CD4-positive, alpha-beta T cell treated with Interleukin-10 for 1 hour (primary cell): ENCODE measurements at places on chromosomes 7 and 10.

- DNase-seq, result no peak
These were observed 38.4 kb upstream of the PSAP start for GRCh38 chr10:71889388-71889987.

DNA sequence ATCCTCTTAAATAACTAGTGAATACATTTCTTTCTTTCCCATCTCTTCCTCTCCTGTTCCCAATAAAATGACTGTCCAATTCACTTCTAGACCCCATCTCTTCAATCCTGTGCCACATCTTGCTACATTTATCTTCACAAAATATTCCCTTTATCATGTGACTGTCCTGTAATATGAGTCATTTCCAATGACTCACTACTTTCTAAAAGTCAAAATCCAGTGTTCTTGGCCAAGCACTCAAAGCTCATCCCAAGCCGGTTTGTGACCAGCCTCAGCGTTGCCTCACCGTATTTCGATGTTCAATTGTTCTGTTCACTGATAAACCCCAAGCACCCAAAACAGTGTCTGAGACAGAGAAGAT is 104.7 kb downstream of the PARD3 start:
- DNase-seq, result no peak

- no peak for DNase-seq
These were observed 272.2 kb upstream of the NFE2L3 start for GRCh38 chr7:25879799-25880198.

DNA sequence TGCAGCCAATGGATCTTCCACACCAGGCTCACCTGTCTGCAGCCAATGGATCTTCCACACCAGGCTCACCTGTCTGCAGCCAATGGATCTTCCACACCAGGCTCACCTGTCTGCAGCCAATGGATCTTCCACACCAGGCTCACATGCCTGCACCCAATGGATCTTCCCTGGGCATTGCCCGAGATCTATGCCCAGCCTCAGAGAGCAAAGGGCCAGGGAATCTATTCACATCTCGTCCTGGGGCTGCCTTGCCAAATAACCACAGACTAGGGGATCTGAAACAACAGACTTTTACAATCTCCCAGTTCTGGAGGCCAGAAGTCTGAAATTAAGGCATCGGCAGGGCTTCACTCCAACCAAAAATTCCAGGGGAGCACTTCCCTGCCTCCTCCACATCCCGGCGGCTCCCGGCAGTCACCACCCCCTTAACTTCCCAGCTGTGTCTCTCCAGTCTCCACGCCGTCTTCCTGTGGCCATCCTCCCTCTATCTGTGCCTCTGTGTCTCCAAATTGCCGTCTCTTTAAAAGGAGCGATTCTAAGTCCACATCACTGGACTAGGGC is 92.4 kb upstream of the PPP2R2D start:
- DNase-seq, result no peak

DNA sequence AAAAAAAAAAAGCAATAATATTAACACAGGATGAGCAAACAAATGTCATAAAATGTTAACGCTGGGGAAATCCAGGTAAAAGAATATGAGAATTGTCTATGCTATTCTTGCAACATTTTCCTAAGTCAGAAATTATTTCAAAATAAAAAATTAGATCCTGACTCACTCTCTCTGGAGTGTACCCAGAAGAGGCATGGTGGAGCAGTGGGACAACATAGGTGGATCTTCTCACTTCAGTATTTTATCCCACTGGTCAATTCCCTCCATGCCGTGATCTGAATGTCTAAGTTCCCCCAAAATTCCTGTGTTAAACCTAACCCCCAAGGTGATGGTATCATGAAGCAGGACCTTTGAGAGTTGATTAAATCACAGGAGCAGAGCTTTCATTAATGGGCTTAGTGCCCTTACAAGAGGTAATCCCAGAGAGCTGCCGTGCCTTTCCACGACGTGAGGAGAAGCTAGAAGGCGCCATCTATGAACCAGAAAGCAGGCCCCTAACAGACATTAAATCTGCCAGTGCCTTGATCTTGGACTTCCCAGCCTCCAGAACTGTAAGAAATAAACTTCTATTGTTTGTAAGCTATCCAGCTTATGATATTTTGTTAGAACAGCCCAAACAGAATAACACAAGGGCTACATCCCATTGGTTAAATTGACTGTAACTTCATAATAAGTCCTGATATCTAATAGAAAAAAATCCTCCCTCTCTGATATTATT is 35.2 kb downstream of the USP6NL start:
- DNase-seq, result no peak

GRCh38 chr7:148665221-148665620 is 33.5 kb upstream of the CUL1 start:
- no peak for DNase-seq

DNA sequence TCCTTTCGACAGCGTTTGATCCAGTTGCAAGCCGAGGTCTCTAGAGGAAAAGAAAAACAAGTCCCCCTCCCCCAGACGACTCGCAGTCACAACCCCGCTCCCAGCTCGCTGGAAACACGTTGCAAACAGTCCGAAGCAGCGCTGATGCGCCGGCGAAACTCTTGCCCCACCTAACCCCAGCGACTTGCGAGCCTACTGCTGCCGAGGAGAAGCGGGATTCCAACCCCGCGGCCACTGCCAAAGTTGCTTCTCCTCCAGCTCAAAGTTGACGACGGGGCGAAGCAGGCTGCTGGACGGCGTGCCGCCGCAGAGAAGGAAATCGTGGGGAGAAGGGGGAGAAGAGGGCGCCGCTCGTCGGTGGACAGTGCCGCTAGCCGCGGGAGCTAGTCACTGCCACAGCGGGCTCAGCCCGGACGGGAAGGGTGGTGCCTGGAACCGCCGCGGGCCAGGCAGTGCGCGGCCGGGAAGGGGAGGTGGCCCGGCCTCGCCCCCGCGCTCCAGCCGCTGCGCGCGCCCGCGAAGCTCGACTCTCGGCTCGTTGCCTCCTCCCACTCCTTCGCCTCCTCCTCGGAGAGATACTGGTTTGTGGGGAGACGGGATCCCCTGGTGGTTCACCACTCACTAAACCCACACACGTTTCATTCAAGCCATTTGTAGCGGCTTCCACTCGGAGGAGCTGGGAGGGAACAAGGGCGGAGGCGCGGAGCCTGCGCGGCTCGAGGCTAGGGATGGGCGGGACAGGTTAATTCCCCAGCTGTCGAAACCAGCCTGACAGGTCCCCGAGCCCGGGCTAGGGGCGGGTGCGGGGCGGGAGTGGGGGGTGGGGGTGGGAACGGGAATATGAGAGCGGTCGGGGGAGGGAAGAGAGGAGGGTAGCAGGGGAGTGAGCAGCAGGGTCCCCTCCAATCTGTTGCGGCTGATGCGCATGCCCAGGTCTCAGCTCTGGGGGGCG is at the start of gene GPR37:
TSS of gene GPR37 (minus strand) at position 392 of the 952 bp plus-strand sequence. CDS start 816 bp downstream, outside the sequence.
- peak; percentile 1 for DNase-seq

DNA sequence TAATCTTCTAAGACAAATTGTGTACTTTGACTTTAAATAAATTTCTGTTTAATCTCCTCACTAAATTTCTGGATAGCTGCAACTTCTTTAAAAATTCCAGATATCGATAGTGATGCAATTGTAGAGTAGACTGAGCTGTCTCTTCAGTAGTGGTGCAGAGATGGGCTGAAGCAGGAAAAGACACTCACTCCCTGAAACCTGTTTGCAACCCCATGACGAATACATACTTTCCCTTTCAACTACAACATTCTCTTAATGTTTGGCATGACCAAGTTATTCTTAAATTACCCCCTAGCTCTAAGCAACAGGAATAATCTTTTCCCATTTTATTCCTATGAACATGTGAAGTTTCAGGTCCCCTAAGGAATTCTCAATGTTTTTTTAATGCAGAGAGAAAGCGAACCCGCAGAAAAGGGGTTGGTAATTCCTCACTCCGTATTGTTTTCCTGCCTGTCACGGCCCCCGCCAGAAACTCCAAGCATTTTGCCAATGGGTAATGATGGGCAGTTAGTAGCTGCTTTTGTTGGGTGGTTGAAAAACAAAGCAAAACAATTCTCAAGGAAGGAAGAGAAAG is 1.3 kb downstream of the THSD7A start:
- DNase-seq, result no peak

GRCh38 chr7:156612930-156613329 is 27.6 kb upstream of the RNF32 start:
- DNase-seq, result peak; percentile 81

- DNase-seq, result no peak
These were observed 37.9 kb downstream of the ELFN1 start for GRCh38 chr7:1707756-1708595.

GRCh38 chr7:130927564-130927963 is 193.6 kb upstream of the KLF14 start:
- DNase-seq, result no peak

DNA sequence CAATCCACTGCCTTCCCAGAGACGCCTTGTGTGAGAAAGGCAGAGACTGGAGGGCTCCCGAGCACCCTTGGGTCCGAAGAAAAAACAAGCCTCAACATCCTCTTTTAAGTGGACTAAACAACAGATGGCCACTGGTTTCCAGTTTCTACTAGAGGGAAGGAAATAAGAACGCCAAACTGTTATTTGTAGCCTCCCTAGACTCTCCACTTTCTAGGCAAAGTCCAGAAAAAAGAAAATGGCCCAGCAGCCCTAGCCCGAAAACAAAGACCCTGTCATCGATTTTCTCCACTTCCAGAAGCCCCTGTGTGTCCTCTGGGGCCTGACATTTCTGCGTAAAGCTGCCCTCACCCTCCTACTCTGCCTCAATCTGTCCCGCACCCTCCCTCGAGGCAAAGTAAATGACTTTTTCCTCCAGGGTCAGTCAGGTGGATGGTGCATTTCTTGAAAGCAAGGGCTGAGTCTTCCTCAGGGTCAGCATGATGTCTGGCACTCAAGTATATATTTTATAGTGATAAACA is 6.0 kb downstream of the RGS10 start:
- no peak for DNase-seq

DNA sequence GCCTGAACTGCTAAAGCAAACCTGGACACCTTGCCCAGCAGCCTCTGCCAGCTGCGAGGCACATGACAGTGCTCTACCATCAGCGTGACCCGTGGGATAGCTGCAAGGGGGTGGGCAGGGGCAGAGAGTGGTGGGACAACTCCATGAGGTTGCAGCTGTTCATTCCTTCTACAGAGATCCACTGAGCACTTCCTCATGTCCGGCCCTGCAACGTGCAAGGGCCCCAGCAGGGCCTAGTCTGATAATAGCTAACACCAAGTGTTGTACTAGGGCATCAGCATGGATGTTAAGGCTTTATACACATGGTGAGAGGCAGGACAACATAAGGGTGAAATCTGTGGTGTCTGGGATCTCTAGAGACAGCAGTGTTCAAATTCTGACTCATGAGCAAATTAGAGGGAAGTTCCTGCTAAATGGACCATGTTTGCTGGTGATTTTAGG is 14.3 kb downstream of the NOD1 start:
- no peak for DNase-seq

GRCh38 chr7:74619235-74619860 is 38.2 kb upstream of the GTF2I start:
- no peak for DNase-seq

DNA sequence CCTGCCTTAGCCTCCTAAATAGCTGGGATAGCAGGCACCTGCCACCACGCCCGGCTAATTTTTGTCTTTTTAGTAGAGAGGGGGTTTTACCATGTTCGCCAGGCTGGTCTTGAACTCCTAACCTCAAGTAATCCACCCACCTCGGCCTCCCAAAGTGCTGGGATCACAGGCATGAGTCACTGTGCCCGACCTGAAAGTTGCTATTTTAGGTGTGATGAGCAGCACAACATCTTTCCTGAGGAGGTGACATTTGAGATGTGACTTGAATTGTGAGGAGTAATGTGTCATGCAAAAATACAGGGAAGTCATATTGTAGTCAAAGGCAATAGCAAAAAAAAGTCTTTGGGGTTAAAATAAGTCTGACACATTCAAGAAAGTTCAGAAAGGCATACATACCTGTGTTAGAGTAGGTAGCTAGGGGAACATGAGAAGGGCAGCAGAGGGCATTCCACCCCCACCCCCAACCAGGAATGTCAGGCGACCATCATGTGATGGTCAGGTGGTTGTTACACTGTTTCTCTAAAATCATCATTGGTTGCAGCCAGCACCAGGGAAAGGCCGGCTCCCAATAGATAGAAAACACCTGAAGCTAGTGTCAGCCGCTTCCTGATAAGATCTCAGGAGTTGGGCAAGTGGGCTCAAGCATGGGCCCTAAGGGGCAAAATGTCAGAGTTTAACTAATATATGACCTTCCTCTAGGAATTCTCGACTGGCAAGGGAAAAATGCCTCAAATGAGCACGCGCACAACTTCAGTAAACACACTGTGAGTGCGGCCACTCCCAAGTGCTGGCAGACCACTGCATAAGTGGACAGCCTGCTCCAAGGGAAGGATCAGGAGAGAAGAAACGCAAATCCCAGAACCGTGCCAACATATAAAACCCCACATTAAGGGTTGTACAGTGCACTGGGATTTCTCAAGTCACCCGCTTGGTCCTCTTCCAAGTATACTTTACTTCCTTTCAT is at the start of gene TACC2:
TSS of gene TACC2 (plus strand) at position 803 of the 964 bp plus-strand sequence. CDS start 32,819 bp downstream, outside the sequence.
- DNase-seq, result no peak

DNA sequence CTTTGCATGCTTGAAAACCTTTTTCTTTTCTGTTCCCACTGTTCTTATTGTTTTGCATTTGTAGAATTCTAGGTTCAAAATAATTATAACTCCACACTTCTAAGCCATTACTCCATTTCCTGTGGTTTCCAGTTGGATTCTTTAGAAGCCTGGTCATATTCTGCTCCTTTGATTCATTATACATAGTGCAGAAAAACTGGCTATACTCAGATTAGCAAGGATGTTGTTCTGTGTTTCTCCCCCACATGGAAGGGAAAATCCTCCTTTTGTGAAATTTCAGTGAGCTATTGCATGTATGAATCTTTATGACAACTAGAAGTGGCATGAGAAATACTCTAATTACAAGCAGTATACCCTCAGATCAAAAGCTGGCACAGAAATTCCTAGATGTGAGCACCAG is 79.5 kb downstream of the SLC13A1 start:
- no peak for DNase-seq

DNA sequence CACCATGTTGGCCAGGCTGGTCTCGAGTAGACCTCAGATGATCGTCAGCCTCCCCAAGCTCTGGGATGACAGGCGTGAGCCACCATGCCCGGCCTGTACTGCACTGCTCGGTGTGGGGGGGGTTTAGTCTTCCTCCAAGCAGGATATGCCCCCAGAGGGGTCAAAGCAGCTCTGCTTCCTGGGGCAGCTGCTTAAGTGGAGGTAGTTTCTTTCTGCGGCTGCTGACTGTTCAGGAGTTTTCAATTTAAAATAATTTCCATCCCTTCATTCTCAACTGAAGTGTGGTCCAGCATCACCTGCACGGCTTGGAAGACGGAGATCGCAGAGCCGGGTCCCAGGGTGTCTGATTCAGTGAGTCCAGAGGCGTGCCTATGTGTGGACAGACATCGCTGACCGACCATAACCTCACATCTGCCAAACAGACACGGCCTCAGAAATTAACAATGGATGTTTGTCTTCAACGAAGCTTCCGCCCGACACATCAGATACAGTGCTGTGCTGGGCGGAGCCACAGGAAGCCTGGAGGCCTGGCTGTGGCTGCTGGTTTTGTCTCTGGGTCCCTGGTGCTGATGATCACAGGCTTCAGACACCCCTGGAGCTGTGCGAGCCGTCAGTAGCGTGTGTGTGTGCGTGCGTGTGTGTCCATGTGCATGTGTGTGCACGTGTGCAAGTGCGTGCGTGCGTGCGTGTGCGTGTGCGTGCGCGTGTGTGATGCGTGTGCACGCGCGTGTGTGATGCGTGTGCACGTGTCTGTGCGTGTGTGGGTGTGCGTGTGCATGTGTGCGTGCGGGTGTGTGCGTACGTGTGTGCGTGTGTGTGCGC is 226.5 kb upstream of the PITRM1 start:
- DNase-seq, result no peak

- no peak for DNase-seq
These were observed 554.7 kb downstream of the SORCS3 start for GRCh38 chr10:105195831-105196230.
